ENCODE measurements at places on chromosomes 5 and 9.

GRCh38 chr5:42749020-42749419, 7.6 kb upstream of the CCDC152 start:
- DNase-seq, result no peak

DNA sequence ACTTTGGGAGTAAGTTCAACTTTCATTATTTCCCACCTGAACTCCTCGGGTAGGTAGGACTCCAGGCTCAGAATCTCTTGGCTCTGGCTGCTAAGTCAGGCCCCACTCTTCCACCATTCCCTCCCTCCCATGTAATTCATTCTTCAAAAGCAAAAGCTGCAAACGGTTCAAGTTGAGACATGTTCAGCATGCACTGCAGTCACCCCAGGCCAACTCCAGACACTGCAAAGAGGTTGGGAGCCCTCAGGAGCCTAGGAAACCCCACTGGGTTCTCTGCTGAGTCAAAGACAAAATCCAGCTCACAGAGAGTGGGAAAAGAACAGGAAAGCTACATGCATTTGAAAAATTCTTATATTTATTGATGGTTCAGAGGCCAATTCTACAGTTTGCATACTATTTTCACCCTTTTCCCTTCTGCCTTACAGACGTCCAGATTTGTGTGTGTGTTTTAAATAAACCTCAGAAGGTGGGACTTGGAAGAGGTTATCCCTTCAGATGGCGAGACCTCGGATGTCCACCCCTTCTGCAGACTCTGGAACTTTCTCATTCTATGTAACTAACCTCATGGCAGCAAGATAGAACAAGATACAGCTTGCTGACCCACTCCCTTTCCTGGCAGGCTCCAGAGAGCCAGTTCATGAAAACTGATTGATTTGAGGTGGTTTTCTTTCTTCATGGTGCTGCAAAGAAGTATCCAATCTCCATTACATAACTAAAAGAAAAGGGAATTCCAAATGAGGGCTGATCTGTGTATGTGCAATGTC, 65.7 kb upstream of the EQTN start:
- no peak for DNase-seq

- no peak for DNase-seq
Measured at GRCh38 chr5:115820846-115821245, 4.4 kb upstream of the CDO1 start.

DNA sequence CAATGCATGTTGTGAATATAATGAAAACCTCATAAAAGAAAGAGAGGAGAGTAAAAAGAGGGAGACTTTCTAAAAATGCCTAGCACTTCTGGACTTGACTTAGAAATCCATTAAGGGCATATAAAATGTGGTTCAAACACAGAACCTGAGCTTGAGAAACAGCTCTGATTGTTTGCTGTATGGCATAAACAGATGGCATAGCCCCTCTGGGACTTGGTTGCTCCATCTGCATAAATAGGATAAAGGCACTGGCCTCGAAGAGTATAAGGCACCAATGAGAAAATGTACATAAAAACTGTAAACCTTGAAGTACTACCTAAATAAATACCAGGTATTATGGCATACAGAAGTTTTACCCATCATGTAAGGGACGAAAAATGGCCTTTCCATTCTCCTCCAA, 23.8 kb downstream of the MRPS27 start:
- no peak for DNase-seq

GRCh38 chr5:307794-308579, 13.5 kb upstream of the AHRR start:
- no peak for DNase-seq

DNA sequence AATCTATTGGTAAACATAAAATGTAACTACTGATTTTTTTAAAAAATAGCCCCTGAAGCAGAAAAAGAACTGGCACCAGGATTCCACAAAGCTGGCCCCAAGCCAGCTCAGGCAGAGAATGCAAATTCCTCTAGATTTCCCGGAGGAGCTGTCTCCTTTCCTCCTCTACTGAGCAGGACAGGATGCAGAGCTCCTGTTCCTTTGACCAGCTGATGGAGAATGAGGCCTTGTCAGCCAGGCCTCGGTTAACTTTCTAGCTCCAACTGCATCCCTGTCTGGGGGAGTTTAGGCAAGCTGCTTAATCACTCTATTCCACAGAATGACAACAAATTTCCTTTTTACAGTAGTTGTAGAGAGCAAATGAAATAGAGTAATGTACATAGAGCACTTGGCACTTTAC, 155.5 kb downstream of the GNAQ start:
- peak; percentile 20 for DNase-seq

DNA sequence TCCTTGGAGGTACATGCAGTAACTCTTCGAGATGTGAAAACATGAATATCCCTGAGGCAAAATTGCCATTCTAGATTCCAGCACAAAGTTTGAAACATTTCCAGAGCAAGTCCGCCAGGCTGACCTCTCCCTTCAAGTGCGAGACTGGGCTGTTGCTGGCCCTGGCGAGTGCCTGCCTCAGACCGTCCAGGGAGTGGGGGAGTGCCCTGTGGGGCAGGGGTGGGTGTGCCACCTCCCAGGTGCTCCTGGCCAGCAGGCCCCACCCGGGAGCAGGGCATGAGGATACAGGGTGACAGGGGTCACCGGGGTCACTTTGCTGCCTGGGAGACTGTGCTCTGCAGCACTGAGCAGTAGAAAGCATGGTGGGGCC, 199.9 kb downstream of the AOPEP start:
- no peak for DNase-seq

GRCh38 chr5:30499402-30499801, 694.1 kb upstream of the CDH6 start:
- DNase-seq, result no peak
